Renal pelvis (tissue), 12 donors: ENCODE measurements at places on chromosomes 4 and X. TPM values are rescaled to one million over a fixed set of nuclear protein-coding genes. Genes with fewer than 3 reads are reported as not detected.

GRCh38 chr4:1310796-1311631, 21.3 kb downstream of the MAEA start:
- DNase-seq, result no peak

CXCL11 gene
- 0.33 TPM for polyA plus RNA-seq

SYNPO2 gene
- polyA plus RNA-seq, result 15.5 TPM

GRCh38 chr4:100042235-100042634, 92.2 kb upstream of the H2AZ1 start:
- no peak for DNase-seq

- no peak for DNase-seq
Measured at GRCh38 chr4:70651864-70652506, 14.3 kb downstream of the JCHAIN start.

ZAR1 gene
- not detected for polyA plus RNA-seq

GRCh38 chrX:118497180-118497818, 1.7 kb downstream of the DOCK11 start:
- DNase-seq, result no peak
